ENCODE measurements at places on chromosomes 1 and 21.
A peak's percentile ranks its signal among the peaks of the same experiment; 100 is the strongest.

GRCh38 chr1:65418522-65419185 lies 1.8 kb upstream of the LEPR start:
- DNase-seq: no peak

GRCh38 chr21:41076064-41076463 lies 91.9 kb upstream of the BACE2 start:
- no peak for DNase-seq

- DNase-seq: no peak
Measured at GRCh38 chr1:236024641-236025040, 40.2 kb downstream of the NID1 start.

DNA sequence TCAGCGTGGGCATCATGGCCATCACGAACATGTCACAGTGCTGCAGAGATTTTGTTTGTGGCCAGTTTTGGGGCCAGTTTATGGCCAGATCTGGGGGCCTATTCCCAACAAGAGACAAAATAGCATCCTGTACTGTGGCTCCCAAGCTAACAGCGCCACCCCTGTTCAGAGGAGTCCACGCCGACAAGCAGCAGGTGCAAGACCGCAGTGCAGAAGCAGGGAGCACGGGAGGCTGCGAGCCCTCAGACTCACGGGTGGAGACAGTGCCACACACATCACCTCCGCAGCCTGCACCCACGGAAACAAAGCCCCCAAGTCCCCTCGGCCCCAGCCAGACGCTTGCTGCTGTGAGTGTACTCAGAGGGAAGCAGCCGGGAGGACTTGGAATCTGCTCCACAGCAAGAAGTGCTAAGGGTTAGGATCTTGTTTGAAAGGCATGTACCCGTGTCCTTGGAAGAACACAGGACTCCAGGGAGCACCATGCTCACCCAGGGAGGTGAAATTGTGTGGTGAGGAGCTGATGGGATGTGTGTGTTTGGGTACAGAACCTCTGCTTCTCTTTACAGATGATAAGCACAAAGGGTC lies 7.1 kb downstream of the TCP10L start:
- DNase-seq: no peak

DNA sequence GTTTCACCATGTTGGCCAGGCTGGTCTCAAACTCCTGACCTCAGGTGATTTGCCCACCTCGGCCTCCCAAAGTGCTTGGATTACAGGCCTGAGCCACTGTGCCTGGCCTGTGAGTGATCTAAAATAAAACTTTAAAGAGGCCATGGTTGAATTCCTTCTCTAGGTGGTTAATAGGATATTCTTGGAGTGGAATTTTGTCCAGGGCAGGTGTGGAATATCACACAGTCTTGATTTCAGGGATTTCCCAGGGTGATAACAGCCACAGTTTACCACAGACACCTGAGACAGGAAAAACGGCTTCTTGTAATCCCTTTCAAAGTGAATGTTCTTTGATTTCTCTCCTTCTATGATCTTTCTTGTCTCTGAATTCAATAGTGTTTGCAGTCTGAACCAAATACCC lies 32.1 kb upstream of the C1orf21 start:
- no peak for DNase-seq

GRCh38 chr1:223331301-223331700 lies 32.7 kb downstream of the SUSD4 start:
- DNase-seq: no peak

GRCh38 chr1:3816331-3817137 lies 20.2 kb upstream of the LRRC47 start:
- peak; percentile 9 for DNase-seq

GRCh38 chr1:48870596-48870995 lies 93.9 kb upstream of the BEND5 start:
- DNase-seq: no peak

DNA sequence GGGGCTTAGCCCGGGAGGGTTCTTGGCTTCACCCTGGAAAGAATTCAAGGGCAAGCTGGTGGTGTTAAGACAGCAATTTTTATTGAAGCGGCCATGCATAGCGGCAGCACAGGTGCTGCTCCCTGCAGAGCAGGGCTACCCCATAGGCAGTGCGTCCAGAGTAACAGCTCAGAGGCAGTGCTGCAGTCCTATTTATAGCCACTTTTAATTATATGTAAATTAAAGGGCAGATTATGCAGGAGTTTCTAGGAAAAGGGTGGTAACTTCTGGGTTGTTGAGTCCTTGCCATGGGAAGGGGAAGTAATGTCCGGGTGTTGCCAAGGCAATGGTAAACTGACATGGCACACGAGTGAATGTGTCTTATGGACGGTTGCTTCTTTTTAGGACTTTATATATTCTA lies 57.0 kb downstream of the VPS26C start:
- no peak for DNase-seq

- DNase-seq: no peak
Measured at GRCh38 chr1:2978691-2979190, 42.5 kb upstream of the ACTRT2 start.

DNA sequence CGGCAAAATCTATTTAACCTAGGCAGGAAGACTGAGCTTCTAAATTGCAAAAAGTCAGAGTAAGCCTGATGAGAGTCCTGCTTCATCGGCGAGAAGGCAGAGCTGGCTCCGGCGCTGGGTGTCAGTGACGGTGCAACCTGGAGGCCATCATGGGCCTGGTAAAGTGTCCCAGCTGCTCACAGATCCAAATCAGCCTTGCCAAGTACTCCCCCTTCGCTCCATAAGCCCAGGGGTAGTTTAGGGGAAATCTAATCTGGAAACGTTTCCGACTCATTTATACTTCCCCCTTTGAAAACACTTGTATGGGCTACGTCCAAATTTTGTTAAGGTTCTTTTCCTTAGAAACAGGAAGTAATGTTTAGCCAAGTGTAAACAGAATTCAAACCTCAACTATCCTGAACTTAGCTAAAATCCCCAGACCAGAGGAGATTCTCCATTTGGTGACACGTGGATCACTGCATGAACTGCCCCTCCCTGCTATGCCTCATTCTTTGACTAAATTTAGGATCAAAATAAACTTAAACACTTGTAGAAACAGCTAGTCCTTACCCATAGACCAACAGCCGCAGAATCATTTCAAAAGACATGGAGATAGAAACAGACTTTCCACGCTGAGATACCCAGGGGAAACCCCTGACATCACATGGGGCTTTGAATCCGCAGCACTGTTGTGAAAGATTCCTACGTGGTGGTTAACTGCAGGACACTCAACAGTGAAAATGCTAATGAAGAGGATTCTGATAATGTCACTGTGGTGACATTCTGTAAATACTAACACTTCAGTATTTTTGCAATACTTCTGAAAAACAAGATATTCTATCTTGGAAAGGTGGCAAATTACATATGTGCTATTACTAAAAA lies 172.7 kb downstream of the TGFBR3 start:
- no peak for DNase-seq

DNA sequence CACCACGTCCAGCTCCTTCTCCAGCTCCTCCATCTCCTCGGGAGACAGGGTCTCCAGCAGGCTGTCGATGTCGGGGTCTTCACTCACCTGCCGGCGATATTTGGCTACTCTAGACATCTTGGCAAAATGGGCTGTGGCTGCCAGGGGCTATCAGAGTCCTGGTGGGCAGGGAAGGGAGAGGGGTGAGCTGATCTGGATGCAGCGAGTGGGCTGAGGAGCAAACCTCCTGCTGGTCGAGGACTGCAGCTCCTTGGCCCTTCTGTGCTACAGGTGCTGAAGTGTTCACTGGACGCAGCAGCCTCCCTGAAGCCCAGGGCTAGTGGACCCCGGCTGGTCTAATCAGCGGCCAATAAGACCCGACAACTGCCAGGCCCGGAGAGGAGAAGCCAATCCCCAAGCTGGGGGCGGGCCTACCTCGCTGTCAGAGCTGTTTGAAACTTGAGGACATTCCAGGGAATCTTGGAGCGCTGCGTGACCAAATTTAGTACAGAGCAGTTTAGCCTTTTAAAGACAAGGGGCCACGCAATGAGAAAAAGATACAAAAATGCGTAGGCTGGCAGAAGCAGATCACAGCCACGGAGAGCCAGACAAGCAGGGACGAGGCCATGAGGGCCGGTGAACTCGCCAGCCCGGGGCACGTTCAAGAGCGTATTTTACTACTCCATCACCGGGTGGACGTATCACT lies at the start of gene LMOD1:
Gene LMOD1 (minus strand): TSS at position 325 of the 685 bp plus-strand sequence. CDS start 208 bp downstream, at position 117.
- no peak for DNase-seq

All from NCI-H187 (cell line).